Stimulated activated CD4-positive, alpha-beta T cell treated with anti-CD3 and anti-CD28 coated beads, Interleukin-4, amount 100 ng/mL, for 4 hours (primary cell): ENCODE measurements at places on chromosomes 4 and X.

- DNase-seq = no peak
Observed at GRCh38 chr4:5340991-5341451, 289.7 kb downstream of the STK32B start.

- no peak for DNase-seq
Observed at GRCh38 chrX:100410901-100411801, 1.1 kb upstream of the PCDH19 start.

- no peak for DNase-seq
Observed at GRCh38 chr4:52628974-52629373, 30.1 kb downstream of the USP46 start.

DNA sequence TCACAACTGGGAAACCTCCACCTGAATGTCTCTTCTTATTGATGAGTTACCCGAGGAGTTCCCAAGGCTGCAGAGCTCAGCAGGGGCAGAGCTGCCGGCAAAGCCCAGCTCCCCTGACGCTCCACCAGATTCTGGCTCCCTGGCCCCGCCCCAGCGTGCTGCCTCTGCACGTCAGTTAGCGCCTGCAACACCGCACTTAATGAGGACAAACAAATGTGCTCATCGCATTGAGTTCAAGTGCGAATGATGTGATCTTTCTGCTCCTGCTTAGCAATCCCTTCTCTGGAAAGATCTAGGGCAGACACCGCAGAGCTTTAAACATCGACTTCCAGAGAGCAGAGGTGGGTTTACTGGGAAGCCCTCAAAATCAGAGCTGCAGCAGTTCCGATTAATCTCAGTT, 55.5 kb upstream of the FBXW7 start:
- DNase-seq = peak; percentile 13

GRCh38 chr4:75057369-75057768, 124.5 kb downstream of the PARM1 start:
- DNase-seq = no peak

DNA sequence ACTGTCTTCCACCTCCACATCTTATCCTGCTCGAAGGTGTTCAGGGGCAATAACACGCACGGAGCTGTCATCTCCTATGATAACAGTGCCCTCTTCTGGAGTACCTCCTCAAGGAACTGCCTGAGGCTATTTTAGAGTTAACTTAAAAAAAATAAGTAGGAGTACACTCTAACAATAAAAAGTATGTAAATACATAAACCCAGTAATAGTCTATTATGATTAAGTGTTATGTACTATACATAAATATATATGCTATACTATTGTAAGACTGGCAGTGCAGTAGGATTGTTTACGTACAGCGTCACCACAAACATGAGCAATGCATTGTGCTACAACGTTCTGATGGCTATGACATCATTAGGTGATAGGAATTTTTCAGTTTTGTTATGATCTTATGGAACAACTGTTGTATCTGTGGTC, 34.5 kb upstream of the TLR2 start:
- no peak for DNase-seq

- DNase-seq = no peak
Observed at GRCh38 chr4:156792462-156793085, 179.0 kb downstream of the PDGFC start.
